ENCODE measurements at places on chromosomes 16 and 17.
A peak's percentile ranks its signal among the peaks of the same experiment; 100 is the strongest.

DNA sequence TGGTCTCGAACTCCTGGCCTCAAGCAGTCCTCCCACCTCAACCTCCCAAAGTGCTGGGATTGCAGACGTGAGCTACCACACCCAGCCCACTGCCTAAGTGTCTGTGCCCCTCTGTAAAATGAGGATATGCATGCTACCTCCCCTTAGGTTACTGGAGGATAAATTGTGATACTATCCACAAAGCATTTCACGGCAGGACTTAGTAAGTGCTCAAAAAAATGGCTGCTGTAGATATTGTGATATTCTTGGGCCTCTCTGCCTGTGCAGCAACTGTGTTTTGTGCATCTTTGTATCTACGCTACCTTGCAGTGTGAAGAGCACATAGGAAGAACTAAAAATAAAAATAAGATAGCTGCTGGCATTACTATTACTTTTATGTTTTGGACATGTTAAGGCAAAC lies 1.9 kb upstream of the CASKIN1 start:
- no peak for DNase-seq

DNA sequence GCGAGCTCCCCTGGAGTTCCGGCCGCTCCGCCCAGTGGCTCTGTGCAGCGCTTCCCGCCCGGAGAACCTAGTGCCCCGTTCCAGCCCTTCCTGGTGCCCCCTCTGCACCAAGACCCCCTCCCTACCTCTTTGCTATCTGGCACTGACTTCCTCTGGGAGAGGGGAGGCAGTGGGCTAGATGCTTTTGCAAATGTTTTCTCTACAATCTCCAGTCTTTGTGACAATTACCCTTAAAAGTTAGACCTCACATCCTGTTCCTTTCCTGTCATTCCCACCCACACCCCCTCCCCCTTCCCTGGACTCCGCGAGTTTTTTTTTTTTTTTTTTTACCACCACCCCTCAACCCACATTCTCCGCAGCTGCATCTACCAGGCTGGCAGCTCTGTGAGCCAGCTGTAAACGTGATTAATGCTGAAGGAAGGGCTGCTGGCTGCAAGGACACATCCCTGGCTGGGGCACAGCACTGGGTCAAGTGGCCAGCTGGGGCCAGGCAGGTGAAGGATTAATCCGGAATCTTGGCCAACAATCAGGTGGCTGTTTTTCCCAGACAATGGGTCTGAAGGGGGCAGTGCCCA lies 101.5 kb downstream of the MGAT5B start:
- DNase-seq, result peak; percentile 30

GRCh38 chr16:57999366-57999970 lies 1.0 kb downstream of the ZNF319 start:
- no peak for DNase-seq

GRCh38 chr17:82837586-82838320 lies 2.1 kb downstream of the ZNF750 start:
- no peak for DNase-seq

DNA sequence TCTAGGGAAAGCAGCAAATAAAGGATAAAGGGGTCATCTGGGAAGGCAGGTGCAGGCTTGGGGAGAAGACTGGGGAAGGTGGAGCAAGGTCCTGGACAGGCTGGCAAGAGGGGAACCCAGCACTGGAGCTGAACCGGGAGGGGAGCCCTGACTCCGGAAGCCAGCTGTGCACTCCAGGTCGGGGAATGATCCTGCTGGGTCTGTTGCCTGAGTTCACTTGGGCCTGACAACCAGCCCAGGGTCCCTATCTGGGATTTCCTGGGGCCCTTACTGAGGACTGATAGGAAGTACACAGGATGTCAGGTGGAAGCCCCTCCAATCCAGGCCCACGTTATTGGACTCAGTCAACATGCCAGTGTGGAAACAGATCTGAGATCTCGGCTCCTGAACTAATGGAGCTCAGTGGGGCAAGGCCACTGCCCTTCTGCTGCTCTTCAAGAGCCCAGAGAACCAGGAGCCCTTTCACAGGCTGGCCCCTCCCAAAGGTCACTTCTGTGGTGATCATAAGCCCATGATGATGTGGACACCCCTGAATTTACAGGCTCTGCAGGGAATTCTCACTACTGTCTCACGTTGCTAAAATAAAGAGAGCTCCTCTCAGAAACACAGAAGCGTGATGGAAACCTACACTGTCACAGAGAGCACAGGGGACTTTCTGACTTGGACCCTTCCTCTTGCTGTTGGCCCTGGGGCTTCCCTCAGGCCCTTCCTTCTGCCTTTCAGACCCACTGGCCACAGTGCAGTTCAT lies 19.9 kb upstream of the PITPNM3 start:
- DNase-seq, result no peak
